ENCODE measurements at places on chromosomes 12 and 14.

DNA sequence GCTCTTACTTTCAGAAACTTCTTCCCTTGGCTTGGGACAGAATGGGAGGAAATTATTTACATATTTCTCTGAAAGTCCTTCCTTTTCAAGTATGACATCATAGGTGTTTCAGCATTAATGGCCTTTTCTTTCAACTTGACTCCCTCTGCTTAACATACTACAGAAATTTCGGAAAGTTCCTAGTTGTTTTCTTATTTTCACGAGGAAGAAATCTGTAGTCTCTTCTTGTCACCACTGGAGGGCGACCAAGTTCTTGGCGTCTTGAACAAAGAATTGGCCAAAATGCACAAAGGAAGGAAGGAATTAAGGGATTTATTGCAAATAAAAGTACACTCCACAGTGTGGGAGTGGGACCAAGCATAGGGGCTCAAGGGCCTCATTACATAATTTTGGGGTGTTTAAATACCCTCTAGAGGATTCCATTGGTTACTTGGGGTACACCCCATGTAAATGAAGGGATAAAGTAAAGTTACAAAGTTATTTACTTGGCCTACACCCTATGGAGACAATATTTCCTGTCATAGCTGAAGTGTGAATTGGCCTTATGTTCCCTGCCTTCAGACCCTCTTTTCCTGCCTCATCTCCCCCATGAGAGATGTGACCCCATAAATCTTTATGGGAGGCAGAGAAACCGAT, 70.4 kb downstream of the RPL10L start:
- no peak for DNase-seq

- DNase-seq, result peak; percentile 89
These were observed at the start of gene SIX1 for GRCh38 chr14:60648934-60649874. Gene SIX1 (minus strand): TSS chr14:60649477. CDS start chr14:60649189, 288 bp downstream.

- no peak for DNase-seq
These were observed 39.6 kb upstream of the YY1 start for GRCh38 chr14:100199240-100199860.

DNA sequence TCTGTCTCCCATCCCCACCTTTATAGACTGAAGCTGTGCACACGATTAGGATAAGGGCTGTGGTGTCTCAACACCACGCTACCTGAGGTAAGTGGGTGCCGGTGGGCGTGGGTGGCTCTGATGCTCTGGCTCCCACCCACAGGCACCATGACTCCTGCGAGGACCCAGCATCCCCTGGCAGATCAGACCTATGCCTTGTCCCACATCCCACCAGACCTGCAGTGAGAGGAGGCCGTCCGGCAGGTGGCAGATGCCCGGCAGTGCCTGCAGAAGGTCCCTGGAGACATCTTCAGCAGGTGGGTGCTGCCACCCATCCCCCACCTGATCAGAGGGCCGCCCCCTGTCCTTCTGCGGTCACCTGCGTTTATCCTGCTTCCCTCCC, 104.4 kb upstream of the PRB2 start:
- DNase-seq, result no peak

- DNase-seq, result no peak
These were observed 149.2 kb upstream of the BTG1 start for GRCh38 chr12:92294676-92295440.

DNA sequence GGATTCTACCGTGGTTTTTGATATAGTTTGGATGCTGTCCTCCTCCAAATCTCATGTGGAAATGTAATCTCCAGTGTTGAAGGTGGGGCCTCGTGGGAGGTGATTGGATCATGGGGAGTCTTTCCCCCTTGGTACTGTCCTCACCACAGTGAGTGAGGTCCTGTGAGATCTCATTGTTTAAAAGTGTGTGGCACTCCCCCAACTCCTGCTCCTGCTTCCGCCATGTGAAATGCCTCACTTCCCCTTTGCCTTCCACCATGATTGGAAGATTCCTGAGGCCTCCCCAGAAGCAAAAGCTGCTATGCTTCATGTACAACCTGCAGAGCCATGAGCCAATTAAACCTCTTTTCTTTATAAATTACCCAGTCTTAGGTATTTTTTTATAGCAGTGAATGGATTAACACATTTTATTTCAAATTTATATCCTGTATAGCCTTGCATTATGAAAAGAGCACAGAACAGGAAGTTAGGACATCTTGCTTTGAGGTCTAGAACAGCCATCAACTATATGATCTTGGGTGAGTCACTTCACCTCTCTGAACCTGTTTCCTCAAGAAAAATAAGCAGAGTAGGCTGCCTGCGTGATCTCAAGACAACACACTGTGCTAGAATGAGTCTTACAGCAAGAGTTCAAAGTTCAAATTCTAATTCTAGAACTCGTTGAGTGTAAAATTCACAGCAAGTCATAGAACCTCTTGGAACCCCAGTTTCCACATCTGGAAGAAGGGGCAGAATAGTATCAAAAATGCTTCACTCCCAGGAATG, 160.9 kb upstream of the EEA1 start:
- DNase-seq, result no peak

DNA sequence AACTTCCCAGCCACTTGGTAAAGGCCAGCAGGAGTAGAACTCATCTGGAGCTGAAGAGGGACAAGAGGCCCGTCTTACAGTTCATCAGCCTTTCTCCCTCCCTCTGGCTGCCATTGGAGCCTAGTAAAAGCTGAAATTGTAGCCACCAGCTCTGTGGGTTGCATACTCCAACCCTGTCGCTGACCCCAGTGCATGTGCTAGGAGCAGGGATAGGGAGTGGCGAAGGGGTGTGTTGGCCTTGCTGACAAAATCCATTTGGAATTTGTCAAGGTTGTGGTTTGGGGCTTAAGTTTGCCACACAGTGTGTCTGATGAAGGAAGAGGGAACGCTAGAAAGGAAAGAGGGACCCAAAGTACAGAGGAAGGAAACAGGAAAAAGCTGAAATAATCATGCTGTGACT, 4.0 kb upstream of the ARF3 start:
- no peak for DNase-seq

All from lower leg skin (tissue), 4 donors.